ENCODE measurements at places on chromosomes 12 and 14.

- DNase-seq: no peak
Measured at GRCh38 chr12:15505616-15506015, 183.3 kb downstream of the PTPRO start.

DNA sequence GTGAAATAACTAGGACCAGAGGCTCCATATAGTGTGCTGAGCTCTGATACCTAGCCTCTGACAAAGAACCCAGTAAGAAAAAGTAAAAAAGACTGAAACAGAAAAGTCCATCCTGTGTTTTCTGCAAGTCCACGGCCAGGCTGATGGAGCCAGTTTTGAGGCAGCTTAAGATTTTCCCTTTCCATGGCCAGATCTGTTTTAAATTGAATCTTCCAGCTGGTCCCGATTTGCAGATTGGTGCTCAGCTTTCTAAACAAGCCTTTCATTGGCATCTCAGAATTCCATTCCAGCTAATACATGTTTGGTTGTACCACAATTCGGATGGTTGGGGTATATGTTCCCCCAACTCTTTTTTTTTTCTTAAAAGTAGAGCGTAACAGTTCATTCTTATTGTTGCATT lies 152.0 kb downstream of the DACT1 start:
- DNase-seq: no peak

DNA sequence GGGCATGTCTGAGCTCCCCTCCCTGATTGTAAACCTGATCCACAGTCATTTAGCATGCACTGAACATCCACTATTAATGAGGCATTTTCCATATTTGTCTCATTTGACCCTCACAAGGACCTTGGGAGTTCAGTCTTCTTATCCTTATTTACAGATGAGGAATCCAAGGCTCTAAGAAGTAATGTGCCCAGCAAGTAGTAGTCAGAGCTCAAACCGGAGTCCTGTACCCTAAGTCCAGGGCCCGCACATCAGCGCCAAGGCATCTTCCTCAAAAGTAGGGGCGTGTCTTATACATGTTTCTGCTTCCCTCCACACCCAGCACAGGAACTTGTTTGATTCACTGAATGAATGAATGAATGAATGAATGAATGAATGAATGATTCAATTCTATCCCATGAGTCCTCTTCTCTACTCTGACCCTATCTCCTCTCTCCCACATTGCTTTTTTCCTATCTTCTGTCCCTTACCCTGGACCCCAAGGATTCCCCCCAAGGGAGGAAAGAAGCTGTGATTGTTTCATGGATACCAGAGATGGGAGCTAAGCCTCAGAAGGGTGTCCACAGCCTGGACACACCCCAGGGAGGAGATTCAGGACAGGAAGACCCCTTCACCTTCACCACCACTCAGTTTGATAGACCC lies 21.8 kb upstream of the KRT8 start:
- DNase-seq: no peak

DNA sequence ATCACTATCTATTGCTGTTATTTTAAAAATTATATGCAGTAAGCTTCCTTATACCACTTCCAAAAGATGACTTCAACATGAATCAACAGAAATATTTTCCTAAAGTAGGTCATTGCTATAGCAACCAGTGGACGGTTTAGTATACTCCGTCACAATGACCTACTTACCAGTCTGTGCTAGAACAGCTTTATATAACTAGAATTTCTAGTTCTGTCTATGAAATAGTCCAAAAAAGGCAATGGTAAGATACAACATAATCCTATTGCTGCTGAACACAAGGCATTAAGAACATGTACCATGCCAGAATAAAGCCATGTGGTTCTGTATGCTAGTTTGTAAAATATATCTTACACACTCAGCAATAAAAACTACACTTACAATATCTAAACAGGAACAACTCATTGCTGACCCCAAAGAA lies 40.7 kb upstream of the MTERF2 start:
- peak; percentile 69 for DNase-seq

DNA sequence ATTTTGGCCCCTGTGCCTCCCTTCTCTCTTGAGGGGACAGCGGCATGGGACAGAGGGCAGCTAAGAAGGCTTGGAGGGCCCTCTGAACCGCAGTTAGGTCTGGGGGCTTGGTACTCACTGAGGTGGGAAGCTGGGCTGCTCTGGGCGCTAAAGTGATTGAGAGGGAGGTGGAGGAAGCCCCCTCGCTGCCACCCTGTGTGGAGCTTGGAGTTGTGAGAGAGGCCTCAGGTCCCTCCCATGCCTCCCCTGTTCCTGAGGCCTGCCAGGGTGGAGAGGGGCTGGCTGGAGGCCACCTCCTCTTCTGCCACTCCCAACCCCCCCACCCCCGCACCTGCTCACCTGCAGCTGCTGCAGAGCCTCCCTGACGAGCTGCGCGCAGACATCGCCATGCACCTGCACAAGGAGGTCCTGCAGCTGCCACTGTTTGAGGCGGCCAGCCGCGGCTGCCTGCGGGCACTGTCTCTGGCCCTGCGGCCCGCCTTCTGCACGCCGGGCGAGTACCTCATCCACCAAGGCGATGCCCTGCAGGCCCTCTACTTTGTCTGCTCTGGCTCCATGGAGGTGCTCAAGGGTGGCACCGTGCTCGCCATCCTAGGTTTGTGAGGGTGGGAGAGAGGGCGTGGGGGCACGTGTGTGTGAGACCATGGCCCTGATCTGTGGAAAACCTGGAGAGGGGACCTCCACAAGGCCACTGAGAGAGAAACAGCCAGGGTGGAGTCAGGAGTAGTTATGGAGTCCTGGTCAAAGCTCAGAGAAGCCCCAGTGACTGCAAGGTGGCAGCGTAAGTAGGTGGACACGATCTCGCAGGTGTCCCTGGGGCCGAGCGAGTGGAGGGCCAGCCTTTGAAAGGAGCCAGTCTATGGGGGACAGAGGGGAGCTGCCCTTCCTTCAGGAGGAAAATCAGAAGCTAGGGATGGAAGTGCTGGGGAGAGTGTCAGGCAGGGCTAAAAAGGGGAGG lies 11.2 kb downstream of the KCNH3 start:
- no peak for DNase-seq

DNA sequence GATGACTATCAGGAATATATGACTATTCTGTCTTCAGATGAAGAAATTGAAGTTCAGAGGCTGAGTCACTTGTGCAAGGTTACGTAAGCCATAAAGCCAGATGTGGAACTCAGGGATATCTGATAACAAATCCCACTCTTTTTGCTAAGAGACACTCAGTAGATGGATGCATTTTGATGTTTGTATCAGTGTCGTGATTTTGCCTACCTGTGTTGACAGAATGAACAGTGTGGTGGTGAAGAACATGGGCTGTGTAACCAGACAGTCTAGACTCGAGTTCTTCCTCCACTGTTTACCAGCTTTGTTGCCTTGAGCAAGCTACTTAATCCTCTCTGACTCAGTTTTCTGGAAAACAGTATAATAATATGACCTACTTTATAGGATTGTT lies 93.9 kb downstream of the DAAM1 start:
- DNase-seq: no peak

DNA sequence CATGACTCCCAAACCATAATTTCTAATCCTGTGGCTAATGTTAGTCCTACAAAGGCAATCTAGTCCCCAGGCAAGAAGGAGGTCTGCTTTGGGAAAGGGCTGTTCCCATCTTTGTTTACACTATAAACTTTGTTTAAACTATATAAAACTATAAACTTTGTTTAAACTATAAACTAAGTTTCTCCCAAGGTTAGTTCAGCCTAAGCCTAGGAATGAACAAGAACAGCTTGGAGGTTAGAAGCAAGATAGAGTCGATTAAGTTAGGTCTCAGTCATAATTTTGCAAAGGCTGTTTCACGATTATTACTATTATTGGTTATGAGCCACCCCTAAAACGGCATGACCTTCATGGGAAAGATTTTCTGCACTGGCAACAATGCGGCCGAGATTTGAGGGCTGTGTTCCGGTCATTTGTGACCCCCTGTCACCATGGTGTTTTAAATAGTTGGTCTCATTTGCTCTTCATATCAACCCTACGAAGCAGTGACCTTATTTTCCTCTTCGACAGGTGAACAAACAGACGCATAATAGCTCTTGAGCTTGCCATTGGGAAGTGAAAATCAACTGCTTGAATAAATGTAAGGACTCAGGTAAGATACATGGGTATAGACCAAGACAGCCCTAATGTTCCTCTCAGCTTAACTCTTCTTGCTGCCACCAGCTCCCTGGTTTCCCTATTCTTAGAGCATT lies 322.6 kb upstream of the TMEM132C start:
- DNase-seq: no peak

DNA sequence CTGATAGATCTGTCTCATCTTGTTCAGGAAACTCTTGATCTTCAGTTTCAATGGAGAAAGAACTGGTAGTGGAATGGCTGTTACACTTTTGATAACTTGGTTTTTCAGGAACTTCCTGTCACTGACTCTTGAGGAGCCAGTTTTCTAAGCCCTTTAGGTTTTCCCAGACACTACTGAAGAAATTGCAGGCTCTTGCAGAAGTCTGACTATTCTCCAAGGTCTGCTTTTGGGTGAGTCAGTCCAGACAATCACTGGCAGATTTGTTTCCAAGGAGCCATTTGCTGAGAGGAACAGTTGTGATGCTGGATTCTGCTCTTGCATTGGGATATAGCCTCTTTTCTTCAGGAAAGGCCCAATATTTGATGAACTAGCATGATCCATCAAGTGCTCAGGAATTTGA lies 468.0 kb downstream of the FUT8 start:
- no peak for DNase-seq

DNA sequence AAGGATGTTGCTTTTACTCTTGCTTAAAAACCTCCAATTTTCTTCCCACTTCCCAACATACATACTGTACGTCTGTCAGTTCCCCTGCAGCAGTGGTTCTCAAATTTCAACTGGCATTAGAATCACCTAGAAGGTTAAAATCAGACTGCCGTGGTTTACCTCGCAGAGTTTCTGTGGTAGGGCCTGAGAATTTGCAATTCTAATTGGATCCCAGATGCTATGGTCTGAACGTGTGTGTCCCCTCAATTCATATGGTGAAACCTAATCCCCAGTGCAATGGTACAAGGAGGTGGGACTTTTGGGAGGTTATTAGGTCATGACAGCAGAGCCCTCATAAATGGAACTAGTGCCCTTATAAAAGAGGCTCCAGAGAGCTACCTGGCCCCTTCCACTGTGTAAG lies 226.9 kb downstream of the CRADD start:
- DNase-seq: no peak

- peak; percentile 90 for DNase-seq
Measured at GRCh38 chr12:47779301-47779942, 6.4 kb downstream of the SLC48A1 start.

- no peak for DNase-seq
Measured at GRCh38 chr14:75879031-75879430, 102.8 kb downstream of the TGFB3 start.
